Stimulated activated CD4-positive, alpha-beta T cell treated with anti-CD3 and anti-CD28 coated beads, TNF-alpha, amount 100 ng/mL, for 4 hours (primary cell): ENCODE measurements at places on chromosomes 4 and X.

- no peak for DNase-seq
Measured at GRCh38 chr4:118337954-118338353, 14.8 kb downstream of the PRSS12 start.

DNA sequence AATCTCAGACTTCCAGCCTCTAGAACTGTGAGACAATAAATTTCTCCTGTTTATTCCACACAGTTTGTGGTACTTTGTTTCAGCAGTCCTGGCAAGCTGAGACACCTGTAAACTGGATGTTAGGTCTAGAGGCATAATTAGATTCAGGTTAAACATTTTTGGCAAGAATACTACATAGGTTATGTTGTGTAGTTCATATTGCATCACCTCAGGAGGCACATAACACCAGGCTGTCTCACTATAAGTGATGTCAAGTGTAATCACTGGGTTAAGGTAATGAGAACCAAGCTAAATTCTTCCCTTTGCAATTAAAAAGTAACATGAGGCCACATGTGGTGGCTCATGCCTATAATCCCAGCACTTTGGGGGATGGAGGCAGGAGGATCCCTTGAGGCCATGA is 214.2 kb downstream of the ZNF674 start:
- DNase-seq, result no peak

GRCh38 chrX:118823263-118824172 is at the start of gene ZCCHC12:
ZCCHC12 (plus strand) TSS chrX:118823824; CDS start chrX:118825245, 1,421 bp downstream.
- DNase-seq, result no peak

- no peak for DNase-seq
Measured at GRCh38 chr4:63693321-63693720, 715.9 kb downstream of the TECRL start.

DNA sequence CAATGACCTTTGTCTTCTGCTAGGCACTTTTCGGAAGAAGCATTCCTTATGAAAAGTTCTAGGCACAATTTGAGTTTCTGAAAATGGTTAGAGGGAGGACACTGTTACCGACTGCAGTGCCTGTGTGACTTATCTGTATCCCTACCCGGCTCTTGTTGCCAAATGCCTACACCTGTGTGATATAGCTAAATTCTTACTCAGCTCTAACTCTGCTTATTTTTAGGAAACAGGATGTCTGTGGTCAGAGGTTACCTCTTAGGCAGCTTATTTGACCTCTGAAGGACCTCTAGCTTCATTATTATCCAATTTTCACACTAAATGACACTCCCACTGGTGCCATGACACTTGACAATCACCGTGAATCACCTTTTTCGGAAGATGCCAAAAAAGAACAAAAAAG is 561.1 kb upstream of the SMIM31 start:
- DNase-seq, result no peak

- DNase-seq, result no peak
Measured at GRCh38 chr4:96375367-96375766, 535.5 kb downstream of the PDHA2 start.

DNA sequence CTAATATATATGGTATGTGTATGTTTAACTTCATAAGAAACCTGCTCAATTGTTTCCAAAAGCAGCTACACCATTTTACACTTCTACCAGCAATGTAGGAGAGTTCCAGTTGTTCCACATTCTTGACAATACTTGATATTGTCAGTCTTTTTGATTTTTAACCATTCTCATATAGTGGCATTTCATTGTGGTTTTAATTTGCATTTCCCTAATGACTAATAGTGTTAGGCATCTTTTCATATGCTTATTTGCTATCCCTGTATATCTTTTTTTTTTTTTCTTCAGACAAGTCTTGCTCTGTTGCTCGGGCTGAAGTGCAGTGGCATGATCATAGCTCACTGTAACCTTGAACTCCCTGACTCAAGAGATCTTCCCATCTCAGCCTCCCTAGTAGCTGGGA is 58.2 kb upstream of the TRIM2 start:
- DNase-seq, result no peak

GRCh38 chr4:138680989-138681604 is 334.5 kb upstream of the NOCT start:
- DNase-seq, result peak; percentile 48

DNA sequence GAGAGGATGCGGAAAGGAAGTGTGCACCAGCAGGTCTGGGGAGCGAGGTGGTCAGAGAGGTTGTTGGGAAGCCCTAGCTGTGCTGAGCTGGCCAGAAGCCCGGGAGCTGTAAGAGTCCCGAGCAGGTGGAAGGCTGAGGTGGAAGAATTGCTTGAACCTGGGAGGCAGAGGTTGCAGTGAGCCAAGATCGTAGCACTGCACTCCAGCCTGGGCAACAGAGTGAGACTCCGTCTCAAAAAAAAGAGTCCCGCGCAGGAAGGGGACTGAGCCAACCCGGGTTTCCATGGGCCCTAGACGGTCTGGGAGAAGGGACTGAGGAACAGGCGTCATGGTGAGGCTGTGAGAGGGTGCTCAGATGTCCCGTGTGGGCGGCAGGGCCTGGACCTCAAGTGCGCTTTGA is 12.7 kb upstream of the FGFR3 start:
- no peak for DNase-seq

DNA sequence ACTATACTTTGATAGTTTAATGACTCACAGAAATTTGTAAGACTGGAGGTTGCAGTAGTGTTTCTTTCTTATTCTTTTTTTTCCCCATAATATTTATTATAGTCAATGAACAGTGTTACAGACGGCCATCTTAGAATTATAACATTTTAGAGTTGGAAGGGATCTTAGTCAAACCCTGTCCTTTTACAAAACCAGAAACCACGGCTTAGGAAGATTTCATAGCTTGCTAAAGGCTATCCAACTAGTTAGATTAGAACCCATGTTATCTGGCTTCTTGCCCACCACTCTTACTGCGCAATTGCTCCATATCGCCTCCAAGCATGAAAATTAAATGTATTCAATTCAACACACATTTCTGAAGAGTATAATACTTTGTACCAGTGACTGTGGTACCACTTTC is 1.1 kb downstream of the XIAP start:
- DNase-seq, result no peak

GRCh38 chrX:123155327-123155726 is 28.8 kb upstream of the GRIA3 start:
- DNase-seq, result no peak

DNA sequence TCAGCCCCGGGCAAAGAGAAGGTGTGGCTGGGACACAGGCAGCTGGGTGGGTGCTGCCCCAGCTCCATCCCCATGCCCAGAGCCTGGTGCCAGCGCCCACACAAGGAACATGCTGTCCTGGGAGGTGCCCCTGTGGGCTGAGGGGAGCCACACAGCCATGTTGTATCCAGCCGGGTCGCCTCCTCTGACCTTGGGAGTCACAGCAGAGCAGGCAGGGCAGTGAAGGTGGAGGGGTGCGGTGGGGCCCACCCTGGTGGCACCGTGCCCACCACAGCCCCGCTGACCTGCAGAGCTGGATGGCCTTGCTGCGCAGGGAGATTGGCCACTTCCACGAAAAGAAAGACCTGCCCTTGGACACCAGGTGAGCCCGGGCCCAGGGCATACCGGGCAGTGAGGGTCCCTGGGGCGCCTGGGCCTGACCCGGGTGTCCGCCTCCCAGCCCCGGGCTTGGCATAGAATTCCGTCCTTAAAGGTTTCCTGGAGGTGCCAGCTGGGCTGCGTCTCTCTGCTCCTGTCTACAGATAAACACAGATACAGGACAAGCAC is 18.7 kb upstream of the ADD1 start:
- no peak for DNase-seq

DNA sequence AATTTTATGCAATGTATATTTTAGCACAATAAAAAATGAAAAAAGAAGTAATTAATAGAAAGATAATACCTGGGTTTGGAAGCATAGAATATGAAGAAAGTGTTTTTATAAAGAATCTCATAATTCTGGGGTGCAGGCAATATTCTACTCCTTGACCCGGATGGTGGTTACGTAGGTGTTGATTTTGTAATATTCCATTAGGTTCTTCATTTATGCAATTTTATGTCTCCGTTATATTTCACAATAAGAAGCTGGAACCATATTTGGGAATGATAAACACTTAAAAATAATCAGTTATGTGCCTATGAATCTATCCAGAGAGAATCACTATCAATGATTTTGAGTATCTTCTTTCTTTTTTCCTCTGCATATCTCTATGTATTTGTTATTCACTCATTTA is 38.5 kb downstream of the CHRNA9 start:
- DNase-seq, result no peak

- DNase-seq, result no peak
Measured at GRCh38 chrX:47610511-47610910, 9.1 kb downstream of the SYN1 start.

DNA sequence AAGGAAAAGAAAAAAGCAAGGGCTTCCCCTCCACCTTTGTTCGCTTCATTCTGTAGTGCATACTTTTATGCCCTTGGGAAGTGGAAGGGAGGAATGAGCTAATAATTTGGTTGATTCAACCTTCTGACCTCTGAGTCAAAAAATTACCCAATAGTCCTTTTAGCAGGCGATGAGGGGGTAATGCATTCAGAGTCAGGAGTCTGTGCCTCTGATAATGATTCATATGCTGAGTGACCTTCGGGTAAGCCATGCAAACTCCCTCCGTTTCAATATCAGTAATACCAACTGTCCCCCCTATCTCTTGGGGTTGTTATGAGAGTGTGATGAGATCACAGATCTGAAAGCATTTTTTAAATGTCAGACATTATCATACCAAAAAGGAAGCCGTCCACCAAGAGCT is 41.6 kb upstream of the ACSL4 start:
- no peak for DNase-seq

- no peak for DNase-seq
Measured at GRCh38 chr4:36917413-36917812, 327.1 kb upstream of the NWD2 start.

DNA sequence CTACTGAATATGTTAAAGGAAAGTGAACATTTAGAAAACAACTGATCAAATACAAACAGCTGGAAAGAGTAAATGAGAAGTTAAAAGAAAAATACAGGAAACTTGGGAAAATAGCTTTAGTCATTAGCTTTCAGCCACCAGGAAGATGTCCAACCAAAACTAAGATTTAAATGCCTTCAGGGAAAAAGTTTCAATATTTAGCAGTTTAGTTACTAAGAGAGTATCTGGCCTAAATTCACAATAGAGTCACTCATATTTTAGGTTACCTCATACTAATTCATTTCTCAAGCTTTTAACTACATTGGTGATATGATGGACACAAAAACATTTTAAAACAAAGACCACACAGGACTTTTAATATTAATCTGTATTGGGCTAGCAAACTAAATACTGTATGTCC is 13.1 kb upstream of the KLHL13 start:
- no peak for DNase-seq

GRCh38 chrX:152865232-152865920 is 32.5 kb upstream of the ZNF185 start:
- DNase-seq, result no peak

DNA sequence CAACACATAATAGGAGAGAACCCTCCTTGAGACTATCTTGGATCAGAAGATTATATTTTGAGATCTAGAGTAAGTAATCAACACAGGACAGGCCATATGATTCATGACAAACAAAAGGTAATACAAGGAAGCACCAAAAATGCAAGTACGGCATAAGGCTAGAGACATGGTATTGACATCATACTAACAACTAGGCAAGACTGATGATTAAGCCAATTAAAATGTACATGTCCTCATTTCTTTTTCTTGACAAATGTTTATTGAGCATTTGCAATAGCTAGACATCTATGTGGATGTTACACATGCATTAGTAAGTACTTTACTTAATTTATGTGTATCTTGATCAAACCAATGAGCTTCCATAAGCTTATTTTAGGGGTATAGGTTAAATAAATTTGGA is 695.7 kb upstream of the GALNTL6 start:
- DNase-seq, result no peak

- DNase-seq, result no peak
Measured at GRCh38 chr4:38856524-38857337, at the start of gene TLR6. TLR6 (minus strand) TSS chr4:38856817; CDS start chr4:38829473, 27,344 bp downstream.

DNA sequence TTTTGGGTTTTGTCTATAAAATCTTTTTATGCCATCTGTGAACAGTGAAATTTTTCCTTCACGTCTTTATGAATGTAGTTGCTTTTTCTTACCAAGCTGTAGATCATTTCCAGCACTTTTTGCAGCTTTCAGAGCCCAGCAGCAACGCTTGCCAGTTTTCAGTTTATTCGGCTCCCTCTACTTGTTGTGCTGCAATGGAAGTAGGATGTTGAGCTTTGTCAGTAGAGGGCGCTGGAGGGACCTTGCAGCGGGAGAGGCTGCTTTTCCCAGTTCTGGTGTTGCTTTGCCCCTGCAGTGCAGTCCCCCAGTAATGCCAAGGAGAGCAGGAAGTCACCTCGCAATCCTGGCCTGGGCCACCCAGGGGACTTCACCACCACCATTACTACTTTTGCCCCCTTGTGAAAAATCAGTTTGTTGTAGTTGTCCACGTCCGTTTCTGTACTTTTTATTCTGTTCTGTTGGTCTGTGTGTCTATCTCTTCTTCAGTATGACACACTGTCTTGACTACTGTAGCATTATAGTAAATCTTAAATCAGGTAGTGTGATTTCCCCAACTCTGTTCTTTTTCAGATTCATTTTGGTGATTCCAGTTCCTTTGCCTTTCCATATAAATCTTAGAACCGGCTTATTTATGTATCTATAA is 21.8 kb downstream of the CMC4 start:
- DNase-seq, result no peak

DNA sequence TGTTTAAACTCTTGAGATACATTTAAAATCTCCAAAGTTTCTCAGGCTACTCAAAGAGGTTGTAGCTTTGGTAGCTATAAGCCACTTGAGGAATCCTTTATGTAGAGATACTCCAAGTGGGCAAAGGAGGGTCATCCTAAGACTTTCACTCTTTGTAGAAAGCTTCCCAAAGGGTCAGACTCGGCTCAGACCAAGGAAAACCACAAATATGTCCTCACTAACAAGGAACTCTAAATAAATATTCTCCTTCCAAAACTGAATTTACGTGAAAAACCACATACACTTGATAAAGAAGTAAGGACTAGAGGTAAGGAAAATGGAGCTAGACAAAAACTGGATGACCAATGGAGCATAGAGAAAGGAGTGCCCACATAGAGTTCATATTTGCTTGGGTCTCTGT is 41.7 kb upstream of the DDX60 start:
- no peak for DNase-seq
